Stimulated activated CD4-positive, alpha-beta T cell treated with anti-CD3 and anti-CD28 coated beads, Interleukin-2, amount 100 ng/mL, for 24 hours (primary cell): ENCODE measurements at places on chromosomes 12 and 14.

GRCh38 chr14:100862277-100862676 lies 36.4 kb downstream of the MEG3 start:
- DNase-seq = no peak

DNA sequence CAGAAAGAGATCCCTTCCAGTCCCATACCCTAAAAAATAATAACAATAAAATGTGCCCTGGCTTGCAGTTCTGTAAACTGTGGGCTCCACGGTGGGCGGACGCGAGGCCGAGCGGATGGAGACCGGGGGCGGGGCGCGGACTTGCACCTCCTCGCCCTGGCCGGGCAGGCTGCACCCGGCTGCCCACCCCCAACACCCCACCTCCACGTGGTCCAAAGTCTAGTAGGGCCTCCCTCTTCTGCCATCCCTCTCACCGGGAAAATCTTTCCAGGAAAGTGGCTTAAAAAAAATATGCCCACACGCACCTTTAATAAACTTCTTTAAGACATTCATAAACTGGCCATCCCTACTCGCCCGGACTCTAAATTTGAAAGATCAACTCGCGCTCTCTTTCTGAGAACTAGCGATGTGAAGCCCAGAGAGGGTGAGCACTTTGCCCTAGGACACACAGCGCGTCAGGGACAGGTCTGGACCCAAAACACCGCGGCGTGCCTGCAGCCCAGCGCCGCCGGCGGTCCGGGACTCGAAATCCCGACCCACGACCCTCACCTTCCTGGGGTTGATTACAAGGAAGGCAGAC lies 1.9 kb upstream of the BCL11B start:
- peak; percentile 65 for DNase-seq

DNA sequence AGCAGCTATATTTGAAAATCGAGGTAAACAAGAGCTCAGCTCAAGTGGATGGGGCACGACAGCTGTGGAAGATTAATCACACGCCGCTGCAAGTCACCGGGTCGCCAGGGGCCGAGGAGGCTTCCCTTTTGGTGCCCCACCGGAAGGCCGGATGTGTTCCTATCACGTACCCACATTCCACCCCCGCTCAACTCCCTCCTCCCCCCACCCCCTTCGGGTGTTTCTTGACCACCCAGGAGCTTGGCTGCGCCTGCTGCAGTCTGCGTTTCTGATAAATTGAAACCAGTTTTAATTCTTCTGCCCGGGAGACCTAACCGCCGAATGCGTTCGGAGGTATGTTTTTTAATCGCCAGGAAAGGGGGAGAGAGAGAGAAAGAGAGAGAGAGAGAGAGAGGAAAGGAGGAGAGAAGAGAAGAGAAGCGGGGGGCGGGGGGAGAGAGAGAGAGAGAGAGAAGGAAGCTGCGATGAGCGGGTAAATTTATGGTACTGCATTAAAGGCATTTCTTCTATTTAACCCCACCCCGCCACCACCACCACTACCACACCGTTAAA lies 1.8 kb downstream of the SLC8A3 start:
- no peak for DNase-seq

DNA sequence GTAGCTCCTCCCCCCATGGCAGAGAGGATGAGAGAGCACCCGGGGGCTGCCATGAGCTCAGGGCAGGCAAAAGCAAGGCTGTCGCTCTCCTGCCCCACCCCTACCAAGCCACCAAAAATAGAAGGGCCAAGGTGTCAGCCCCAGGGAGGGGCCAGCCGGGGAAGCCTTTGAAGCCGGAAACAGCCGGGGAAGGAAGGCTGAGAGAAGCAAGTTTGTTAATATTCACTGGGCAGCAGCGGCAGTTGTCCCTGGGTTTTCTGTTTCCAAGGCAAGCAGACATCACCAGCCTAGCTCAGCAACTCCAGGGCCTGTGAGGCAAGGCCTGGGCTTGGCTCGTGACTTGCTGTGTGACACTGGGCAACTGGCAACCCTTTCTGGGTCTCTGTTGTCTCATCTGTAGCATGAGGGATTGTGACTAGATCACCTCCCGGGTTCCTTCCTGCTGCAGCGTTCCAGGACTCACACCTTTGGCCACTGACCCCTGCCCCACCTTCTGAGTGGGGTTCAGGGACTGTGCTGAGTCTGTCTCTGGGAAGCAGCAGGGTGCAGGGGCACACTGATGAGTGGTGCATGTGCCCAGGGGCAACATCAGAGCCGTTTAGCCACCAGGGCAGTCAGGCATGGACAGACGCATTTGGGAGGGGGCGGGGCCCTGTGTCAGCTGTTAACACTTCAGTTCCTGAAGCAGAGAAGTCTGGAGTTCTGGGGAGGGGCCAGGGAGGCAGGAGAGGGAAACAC lies 24.3 kb downstream of the SYNDIG1L start:
- peak; percentile 61 for DNase-seq

GRCh38 chr12:116744766-116745165 lies 6.7 kb downstream of the RNFT2 start:
- DNase-seq = no peak

DNA sequence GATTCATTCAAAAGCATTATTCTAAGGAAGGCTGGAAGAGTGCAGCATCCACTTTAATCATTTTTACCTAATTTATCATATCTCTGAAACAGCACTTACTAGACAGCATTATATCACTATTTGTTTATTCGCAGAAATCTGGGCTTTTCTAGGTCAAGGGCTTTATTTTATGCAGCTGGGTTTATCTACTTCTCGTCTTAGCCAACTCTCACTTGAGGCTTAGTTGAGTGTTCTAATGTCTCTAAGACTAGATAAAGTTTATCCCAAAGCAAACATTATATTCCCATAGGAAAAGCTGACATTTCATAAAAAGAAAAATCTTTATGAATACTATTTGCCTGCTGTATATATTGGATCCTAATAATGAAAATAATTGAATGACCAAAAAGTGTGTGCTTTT lies 720.8 kb upstream of the FLRT2 start:
- no peak for DNase-seq

DNA sequence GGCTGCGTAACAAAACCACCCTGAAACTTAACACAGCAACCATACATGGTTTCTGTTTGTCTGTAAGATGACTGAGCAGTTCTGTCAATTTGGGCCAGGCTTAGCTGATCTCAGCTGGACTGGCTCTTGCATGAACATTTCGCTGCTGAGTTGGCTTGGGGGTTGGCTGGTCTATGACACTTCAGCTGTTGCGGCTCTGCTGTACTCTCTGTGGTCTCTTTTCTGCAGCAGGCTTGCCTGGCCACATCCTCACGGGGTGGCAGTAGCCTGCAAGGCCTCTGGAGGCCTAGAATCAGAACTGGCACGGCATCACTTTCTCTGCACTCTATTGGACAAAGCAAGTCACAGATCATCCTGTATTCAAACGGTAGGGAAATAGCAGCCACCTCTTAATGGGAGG lies 216.2 kb downstream of the BCL11B start:
- peak; percentile 4 for DNase-seq
